ENCODE measurements at places on chromosomes 13 and 19.

DNA sequence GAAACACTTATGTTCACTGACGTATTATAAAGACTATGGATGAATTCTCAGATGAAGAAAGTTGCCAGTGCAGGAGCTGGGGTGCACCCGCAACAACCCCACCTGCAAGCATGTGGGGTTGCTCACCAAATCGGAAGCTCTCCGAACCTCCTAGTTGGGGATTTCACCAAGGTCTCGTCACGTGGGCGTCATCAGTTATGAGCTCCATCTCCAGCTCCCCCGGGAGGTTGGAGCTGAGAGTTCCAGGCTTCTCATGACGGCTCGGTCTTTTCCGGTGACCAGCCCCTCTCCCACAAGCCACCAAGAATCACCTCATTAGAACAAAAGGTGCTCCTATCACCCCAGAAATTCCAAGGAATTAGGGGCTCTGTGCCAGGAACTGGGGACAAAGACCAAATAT is 46.1 kb upstream of the TUBGCP3 start:
- no peak for DNase-seq

DNA sequence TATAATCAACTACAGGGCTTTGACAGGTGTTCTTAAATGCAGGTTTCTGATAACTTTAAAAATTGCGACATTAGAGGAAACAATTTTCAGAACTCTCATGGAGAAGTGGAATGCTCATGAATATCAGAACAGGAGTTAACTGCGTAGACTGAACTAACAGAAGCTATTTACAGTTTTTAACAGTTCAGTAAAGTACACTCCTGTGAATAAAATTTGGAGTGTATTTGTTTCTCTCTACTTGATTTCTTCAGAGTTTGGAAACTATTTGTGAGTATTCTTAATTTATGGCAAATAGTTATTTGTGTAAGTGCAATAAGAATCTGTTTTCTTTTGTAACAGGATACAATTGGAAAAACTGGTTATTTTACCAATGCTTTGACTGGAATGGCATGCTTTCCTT is 114.4 kb downstream of the TNFRSF19 start:
- DNase-seq: no peak

DNA sequence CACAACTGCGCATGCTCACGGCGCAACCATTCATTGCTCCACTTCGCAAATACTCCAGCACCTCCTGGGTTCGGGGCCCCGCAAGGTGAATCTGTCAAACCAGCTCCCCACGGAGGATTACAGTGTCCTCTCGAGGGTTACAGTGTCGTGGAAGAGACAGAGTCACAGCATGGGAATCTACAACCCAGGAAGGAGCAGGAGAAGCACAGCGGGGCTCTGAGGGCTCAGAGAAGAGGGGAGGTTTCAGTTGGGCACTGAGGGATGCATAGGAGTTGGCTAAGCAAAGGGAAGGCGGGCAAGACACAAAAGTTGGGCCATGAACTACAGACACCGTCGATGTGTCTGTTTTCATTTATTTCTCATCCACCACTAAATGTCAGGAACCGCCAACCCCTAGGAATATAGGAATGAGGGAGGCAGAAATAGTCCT is 1.0 kb upstream of the GTF2F1 start:
- no peak for DNase-seq

DNA sequence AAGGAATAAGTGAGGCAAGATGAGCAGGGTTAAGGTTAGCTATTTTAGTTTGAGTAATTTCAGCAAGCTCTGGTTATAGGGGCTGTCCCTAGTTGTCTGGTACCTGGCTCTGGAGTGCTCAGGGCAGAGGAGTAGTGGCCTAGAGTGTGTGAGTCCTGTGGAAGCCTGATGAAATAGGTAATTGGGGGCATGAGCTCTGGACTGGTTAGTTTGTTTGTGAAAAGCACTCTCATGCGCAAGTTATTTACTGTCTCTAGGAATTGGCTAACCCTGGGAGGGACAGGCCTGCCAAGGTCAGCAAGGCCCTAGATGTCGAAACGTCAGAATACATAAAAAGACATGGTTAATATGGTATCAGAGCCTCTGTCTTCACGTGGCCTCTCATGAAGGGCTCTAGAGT is 900.1 kb downstream of the PCDH17 start:
- DNase-seq: no peak

DNA sequence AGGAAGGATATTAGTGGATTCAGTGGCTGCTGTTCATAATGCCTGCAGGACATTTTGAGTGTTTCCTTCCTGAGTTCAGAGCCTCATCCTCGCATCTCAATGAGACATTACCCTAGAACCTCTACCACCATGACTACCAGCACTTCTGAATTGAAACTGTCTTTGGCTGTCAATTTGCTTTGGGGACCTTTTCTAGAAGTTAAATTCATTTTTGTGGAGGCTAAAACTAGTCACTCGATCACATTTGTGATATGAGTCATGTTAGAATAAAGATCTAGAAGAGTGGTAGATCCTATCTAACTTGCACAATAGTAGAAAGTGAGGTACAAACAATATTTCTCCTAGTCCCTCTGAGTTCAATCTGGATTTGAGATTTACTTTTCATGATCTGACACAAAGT is 124.9 kb downstream of the KCNRG start:
- no peak for DNase-seq

GRCh38 chr19:18995804-18996241 is 37.5 kb downstream of the SUGP2 start:
- no peak for DNase-seq

- no peak for DNase-seq
These were observed 92.5 kb downstream of the PTPRS start for GRCh38 chr19:5247957-5248705.

GRCh38 chr19:6767357-6768235 is at the start of gene SH2D3A:
Gene SH2D3A (minus strand): TSS chr19:6767435. CDS start chr19:6763748, 3,687 bp downstream.
- peak; percentile 92 for DNase-seq

- DNase-seq: no peak
These were observed 1.3 kb downstream of the IZUMO1 start for GRCh38 chr19:48745208-48745995.

DNA sequence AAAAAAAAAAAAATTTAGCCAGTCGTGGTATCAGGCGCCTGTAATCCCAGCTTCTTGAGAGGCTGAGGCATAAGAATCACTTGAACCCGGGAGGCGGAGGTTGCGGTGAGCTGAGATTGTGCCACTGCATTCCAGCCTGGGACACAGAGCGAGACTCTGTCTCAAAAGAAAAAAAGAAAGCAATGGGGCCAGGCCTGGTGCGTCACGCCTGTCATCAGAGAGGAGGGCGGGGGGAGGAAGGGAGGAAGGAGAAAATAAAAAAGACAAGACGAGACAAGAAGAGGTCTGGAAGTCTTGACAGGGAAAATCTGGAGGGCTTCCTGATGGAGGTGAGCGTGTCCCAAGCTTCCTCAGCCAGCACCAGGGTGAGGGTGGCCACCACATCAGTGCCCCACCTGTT is 54.9 kb upstream of the PTPRS start:
- no peak for DNase-seq

GRCh38 chr13:48488995-48489394 is 43.9 kb downstream of the RCBTB2 start:
- no peak for DNase-seq

DNA sequence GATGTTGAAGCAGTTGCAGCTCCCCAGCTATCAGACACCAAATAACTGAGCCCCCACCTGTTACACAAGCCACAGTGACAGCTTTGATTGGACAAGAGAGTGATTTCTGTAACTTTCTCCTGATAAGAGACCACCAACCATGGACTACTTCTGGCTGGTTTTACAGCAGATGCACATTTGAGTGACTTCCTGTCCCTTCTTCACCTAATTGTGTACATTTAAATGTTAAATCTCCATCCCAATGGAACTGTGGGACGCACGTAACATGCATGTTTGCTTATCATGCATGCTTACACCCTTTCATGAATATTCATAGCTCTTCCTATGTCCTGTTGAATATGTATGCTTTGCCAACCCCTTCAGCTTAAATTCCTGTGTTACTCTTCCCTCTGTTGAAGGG is 6.0 kb upstream of the TNFSF11 start:
- DNase-seq: no peak

GRCh38 chr19:15124572-15125231 is 17.5 kb downstream of the SYDE1 start:
- DNase-seq: no peak

- DNase-seq: no peak
These were observed 2284.7 kb upstream of the PCDH20 start for GRCh38 chr13:63700350-63700749.

DNA sequence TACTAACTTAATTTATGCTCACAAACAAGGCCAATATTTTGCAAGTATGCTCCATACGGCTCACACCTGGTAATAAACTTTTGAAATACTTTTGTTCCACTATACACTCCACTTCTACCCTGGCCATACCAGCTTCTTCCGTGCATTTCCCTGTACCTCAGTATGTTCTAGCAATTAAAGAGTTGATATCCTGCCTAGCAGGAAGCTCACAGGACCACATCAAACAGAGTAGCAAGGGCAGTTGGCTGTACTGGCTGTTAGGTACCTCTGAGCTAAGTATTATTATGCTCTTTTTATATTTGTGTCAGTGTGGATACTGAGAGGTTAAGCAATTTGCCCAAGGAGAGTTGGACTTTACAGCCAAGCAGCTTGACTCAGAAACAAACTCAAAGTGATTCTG is 257.7 kb downstream of the SLITRK6 start:
- DNase-seq: no peak

DNA sequence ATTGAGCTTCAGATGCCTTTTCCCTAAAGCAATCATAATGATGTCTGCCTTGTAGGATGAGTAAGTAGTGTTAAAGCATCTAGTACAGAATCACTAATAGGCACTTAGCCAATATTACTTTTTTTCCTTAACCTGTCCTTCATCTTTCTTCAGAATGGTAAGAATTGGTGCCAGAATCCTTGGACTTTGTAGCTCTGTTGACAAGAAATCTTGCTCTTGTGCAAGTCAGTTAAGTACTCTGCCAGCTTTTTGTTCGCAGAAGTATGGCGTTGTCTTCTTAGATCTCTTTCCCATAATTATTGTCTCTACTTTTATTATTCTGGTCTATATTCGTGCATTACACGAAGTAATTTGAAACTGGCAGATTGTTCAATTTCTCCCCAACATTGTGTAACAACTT is 554.5 kb downstream of the PCDH9 start:
- no peak for DNase-seq

DNA sequence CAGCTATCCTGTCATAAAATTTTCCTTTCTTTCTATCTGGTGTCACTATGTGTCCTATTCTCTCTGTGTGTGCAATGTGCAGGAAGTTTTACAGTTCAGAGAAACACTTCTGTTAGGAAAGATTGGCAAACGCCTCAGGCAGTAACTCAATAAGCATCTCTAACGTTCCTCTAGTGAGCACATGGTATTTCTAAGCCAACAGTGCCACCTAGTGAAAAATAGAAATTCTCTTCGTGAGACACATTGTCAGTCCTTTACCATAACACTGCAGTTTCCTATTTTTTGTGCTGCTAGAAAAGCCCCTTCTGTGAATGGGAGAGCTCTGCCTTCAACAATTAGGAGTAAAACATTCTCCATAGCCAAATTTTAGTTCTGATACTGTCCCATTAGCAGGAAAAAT is 50.7 kb downstream of the ZNF723 start:
- no peak for DNase-seq

GRCh38 chr13:28474491-28475134 is 20.3 kb downstream of the FLT1 start:
- DNase-seq: no peak

DNA sequence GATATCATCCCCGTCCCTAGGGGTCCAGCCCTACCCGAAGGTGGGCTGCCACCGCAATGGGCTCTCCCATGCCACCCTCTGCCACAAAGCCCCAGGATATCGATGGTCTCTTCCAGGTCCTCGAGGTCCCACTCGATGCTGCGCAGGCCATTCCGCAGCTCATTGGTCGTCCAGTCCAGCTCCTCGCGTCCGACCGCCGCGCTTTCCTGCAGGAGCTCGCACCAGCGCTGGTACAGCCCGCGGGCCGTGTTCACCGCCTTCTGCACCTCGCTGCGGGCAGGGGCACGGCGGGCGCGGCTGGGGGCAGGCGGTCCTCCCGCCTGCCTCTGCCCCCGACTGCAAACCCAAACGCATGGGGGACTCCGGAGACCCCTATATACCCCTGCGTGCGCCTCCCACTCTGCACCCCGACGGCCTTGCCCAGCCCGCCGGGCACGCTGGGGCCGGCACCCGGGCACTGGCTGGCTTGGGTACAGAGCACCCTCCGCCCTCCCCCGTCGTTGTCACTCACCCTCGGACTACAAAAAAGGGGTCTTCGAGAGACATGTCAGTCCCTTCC is 468 bp downstream of the STX10 start:
- no peak for DNase-seq

GRCh38 chr13:93716623-93717022 is 490.0 kb downstream of the GPC6 start:
- DNase-seq: no peak

DNA sequence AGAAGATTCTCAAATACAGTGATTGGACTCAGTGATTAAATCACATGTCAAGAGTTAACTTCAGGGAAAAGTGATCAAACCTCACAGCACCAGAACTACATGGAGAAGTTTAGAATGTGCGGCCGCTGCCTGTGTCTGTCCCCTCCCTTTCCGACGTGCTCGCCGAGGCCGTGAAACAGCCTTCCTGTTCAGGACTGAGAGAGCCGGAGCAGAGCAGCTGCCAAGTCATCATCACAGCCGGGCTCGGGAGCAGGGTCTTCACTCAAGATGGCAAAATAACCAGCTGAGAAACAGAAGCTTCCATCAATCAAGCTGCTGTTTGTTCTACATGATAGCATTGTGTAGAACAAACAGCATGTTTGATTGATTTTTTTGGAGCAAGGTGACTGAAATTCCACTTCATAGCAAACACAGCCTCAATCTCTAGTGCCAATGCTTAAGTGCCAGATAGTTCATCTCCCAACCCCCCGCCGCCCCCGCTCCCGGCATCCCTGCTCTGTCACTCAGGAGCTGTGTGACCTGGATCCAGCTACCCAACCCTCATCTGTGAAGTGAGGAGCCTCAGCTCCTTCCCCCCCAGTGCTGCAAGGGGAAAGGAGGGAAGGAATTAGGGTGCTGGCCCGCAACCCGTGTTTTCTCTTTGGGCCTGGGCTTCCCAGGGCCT is 70.6 kb downstream of the HSPH1 start:
- no peak for DNase-seq

- no peak for DNase-seq
These were observed 283.0 kb downstream of the DNAJC15 start for GRCh38 chr13:43306372-43306771.

- DNase-seq: no peak
These were observed 810 bp downstream of the ZNF627 start for GRCh38 chr19:11598103-11598483.

GRCh38 chr19:1249990-1250436 is 1.6 kb downstream of the MIDN start:
- DNase-seq: no peak

- DNase-seq: no peak
These were observed 904 bp upstream of the ALOX5AP start for GRCh38 chr13:30734439-30734838.

- no peak for DNase-seq
These were observed 863.6 kb upstream of the MIR17HG start for GRCh38 chr13:90483906-90484305.

DNA sequence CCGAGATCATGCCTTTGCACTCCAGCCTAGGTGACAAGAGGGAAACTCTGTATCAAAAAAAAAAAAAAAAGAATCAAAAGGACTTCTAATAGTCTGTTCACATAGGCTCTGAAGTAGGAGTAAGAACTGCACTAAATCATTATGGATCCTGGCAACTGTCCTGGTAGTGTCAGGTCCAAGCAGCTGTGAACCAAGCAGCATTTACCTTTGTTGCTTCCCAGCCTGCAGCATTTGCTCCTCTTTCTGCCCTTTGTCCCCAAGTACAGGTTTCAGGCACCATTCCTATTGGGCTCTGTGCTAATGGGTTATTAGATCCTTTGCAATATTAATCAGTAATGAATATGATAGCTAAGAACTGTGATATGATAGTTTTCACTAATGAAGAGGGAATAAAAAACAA is 77.4 kb upstream of the NBEA start:
- no peak for DNase-seq
